ENCODE measurements at places on chromosomes 7 and 10.

- DNase-seq: no peak
Observed at GRCh38 chr7:78223598-78223997, 425.0 kb downstream of the PHTF2 start.

- DNase-seq: no peak
Observed at GRCh38 chr7:48085433-48085791, 3.7 kb upstream of the UPP1 start.

- no peak for DNase-seq
Observed at GRCh38 chr10:51301644-51302043, 227.4 kb downstream of the PRKG1 start.

DNA sequence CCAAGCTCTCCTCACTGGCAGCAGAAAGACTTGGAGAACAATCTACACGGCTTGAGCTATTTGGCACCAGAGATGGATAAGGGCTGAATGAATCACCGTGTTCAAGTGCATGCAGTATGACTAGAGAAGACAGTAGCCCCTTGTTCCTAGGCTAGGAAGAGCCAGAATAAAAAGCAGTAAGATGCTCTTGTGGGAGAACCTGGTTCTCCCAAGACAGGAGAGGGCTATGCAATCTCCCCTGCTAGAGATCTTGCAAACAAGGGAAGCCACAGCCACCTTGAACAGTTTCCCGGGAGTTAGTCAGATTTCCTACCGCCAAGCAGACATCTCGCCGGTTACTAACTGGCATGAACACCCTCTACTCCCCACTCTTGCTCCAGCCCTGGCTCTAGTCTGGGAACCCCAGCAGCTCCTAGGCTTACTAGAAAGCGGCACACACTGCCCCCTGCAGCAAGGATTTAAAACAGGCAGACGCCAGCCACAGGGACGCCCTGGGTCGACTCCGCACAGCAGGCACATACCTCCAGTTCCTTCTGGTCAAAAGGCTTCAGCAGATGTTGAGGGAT lies 107.3 kb downstream of the SMURF1 start:
- DNase-seq: no peak

DNA sequence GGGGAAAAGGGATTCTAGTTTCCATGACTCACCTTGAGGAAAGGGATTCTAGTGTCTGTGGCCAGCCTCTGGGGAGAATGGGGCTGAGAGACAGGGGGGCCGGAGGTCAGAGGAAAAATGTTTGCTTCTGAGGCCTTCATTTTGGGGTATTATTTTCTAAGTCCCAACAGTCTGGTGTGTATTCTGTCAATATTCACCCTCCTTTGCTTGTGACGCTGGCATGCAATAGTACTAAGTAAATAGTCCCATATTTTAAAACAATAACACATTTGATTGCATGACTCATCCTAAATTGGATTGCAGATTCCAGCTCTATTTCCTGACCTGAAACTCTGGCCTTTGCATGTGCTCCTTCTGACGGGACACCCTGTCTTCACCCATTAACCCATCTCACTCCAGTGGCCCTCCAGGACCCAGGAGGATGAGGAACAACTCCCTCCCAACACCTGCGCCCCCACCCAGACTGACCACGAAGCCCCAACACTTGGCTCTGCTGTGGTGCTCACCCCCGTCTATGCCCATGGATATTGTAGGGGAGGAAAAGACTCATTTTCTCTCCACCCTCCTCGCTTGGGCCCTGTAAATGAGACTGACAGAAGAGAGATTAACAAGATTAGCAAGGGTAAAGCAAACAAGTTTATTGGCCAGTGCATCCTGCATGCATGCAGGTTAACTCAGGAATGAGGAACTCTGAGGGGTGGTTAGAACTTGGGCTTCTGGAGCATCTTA lies 495.6 kb upstream of the KLF6 start:
- no peak for DNase-seq

DNA sequence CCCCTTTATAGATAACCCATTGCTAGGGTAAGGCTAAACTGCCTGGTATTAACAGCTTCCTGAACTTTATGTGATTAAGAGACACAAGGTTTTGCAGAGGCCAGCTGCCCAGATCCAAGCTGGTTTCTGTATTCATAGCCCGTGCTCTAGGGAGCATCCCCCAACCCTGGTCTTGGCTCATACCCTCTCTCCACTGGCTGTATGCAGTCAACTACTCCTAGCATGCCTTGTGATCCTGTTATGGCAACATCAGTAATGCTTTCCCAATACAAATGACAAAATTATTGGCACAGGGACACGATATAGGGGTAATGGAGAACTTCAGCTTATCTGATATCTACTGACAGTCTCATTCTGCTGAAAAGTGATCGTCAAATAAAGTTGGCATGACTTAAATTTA lies 202.8 kb upstream of the MKLN1 start:
- no peak for DNase-seq

DNA sequence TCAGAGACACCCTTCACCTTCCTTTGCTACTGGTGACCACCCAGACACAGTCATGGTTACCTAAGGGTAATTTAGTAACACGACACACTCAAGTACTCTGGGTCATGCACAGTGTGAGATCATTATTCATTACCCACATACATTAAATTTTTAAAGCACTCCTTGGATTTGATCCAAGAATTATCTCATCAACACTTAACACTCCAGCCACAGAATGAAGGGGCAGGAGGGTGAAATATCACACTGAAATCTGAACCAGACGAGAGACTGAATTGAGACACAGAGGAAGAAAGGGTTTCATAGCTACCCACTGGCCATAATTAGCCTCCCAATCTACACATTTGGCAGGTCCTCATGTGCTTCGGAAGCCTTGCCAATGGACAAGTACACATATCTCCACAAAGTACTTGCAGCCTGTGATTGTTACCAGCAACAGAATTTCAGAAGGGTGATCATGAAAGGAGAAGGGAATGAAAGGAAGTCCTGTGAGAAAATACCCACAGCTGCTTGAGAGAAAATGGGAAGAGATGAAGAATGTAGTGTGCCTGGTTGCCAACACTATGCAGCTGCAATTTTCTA lies 189.3 kb downstream of the POLR1F start:
- DNase-seq: no peak

GRCh38 chr7:90597563-90598253 lies 1.6 kb downstream of the CDK14 start:
- DNase-seq: no peak

DNA sequence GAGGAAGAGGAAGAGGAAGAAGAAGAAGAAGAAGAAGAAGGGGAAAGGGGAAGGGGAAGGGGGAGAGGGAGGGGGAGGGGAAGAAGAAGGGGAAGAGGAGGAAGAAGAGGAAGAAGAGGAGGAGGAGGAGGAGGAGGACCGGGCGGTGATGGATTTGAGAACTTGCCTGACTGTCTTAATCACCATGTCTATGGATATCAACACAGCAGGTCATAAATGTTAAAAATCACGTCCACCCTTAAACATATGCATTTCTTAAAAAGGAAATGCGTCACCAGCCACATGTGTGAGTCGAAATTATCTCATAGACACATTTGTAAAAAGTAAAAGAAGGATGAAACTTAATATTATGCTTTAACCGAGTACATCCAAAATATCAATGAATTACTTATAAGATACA lies 42.1 kb upstream of the INSIG1 start:
- no peak for DNase-seq

GRCh38 chr10:48511875-48512231 lies 93.0 kb downstream of the ARHGAP22 start:
- no peak for DNase-seq

DNA sequence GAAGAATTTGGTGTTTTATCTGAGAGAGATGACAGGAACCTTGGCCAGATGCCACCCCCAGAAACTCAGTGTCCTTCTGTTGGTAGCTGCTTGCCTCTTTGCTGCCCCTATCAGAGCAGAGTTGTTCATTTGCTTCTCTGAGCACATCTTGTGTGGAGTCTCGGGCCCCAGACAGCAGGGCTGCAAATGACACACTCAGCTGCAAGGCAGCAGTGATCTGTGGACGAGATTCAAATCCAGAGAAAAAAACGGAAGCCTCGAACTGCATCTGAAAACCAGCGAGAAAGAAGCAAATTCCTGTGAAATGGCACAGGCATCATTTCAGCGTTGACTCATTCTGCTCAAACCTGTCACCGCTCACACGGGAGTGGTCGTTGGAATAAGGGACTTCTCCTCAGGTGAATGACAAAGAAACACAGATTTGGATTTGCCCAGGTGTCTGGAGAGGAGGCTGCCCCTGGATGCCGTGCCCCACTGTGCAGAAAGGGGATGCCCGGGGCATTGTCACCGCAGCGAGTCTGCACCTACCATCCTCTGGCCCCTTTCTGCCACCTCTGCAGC lies 144.7 kb downstream of the PFKFB3 start:
- DNase-seq: no peak

DNA sequence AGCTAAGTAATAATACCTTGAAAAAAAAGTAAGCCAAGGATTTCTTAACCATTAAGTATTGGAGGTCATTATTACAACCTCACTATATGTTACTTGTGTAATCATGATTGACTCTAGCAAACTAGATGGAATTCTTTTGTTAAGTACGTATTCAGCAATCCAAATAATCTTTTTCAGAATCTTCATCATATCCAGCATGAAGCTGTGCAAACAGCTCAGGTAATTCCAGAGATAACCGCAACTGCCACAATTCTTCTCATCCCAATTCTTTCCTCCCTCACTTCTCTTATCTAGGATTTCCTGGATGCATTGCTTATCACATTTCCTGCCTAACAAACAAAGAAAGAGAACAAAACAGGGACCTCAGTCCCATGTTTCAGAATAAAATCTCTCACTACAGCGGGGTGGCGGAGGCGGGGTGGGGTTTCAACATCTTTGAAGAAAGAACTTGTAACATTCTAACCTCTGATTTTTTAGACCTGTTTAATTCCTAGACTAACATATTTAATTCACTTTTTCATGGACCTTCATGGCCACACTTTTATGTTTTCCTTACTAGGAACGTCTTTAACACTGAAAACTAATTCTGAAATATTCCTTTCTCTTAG lies 156.5 kb downstream of the POM121L12 start:
- no peak for DNase-seq

Data from pulmonary artery endothelial cell (primary cell).